Upper lobe of right lung (tissue), 1 donor: ENCODE measurements at places on chromosomes 1 and 21. TPM values are rescaled to one million over a fixed set of nuclear protein-coding genes. Genes with fewer than 3 reads are reported as not detected.

The IGFN1 gene
- 0.81 TPM for total RNA-seq

DNA sequence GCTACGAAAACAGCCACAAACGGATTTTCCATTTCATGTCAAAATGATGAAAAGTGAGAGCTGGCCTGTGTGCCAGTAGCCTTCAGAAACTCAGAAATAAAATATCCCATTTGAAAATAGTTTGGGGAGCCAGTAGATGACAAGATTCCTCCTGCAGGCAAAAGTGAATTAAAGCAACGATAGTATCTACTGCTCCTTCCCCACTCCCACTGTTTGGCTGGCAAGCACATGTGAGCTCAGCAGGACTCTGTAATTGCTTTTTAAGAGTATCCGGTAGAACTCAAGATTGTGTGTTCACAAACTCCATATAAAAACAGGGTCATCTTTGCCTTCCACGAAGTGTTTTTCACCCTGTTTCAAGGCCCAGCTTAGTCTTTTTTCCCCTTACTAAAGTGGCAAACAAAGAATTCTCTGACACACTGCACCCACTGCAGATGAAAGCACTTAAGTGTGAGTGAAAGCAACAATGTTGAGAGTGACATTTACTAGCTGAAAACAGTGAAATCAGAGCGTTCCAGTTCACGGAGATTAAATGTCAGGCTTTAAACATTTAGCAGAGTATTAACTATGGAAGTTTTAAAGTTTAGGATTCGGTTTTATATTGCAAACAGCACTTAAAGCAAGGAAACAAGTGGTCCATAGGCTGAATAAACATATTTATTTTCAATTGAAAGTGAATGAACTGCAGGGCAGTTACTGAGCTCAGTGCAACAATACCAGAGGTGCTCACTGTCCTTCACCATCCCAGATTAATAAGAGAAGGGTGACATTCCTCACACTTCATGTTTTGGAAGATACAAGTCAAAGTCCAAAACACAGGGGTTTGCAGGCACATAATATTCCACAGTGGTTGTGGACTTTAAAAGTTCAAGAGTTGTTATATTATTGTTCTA, 70.0 kb downstream of the ALG14 start:
- H3K4me1 ChIP-seq, result peaks cover 13% of the 10 kb centered on the region
- DNase-seq, result no peak
- H3K36me3 ChIP-seq, result no peaks in the 10 kb centered on the region
- H3K27me3 ChIP-seq, result no peaks in the 10 kb centered on the region
- peak overlapping the region; percentile 53 for H3K27ac ChIP-seq
- H3K4me3 ChIP-seq, result no peak overlapping the region

The GUCA2B gene
- not detected for total RNA-seq

The NHLH1 gene
- total RNA-seq, result not detected

The FAAH gene
- total RNA-seq, result 30.9 TPM

DNA sequence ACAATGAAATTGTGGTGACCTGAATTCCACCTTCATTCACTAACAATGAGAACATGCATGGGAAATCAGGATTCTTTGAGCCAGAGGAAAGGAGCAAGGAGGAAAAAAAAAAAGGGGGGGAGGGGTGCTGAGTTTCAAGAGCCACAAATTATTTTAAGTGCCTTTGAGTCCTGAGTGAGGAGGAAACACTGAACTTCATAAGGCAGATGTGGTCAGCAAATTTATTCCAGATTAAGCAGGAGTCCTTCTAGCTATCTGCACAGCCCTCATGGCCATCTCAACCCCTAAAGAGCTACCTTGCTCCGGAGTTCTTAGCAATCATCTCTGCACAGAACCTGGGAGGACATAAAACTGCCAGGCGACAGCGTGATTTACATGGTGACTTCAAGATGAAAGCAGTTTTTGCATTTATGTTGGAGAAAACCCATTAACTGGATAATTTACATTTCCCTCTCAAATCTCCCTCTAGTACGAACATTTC, 21.7 kb downstream of the ASTN1 start:
- DNase-seq, result no peak
- H3K27me3 ChIP-seq, result no peaks in the 10 kb centered on the region
- H3K36me3 ChIP-seq, result no peaks in the 10 kb centered on the region
- no peaks in the 10 kb centered on the region for H3K4me1 ChIP-seq

- H3K4me3 ChIP-seq, result no peak overlapping the region
- no peak for DNase-seq
- H3K4me1 ChIP-seq, result peaks cover 28% of the 10 kb centered on the region
- no peaks in the 10 kb centered on the region for H3K36me3 ChIP-seq
- no peak overlapping the region for H3K27ac ChIP-seq
Observed at GRCh38 chr1:198268784-198269645, 112.2 kb downstream of the NEK7 start.

The SPOCD1 gene
- 31.4 TPM for total RNA-seq

- H3K4me3 ChIP-seq, result no peak overlapping the region
- peaks cover 16% of the 10 kb centered on the region for H3K4me1 ChIP-seq
- H3K27me3 ChIP-seq, result peaks cover 7% of the 10 kb centered on the region
Observed at GRCh38 chr21:43275421-43276211, 106.8 kb downstream of the CRYAA start.

GRCh38 chr1:30244801-30245200, 478.6 kb downstream of the MATN1 start:
- H3K36me3 ChIP-seq, result no peaks in the 10 kb centered on the region
- peak; percentile 20 for DNase-seq
- no peaks in the 10 kb centered on the region for H3K4me1 ChIP-seq
- no peak overlapping the region for H3K27ac ChIP-seq
- no peak overlapping the region for H3K4me3 ChIP-seq

The RNU1-1 gene
- 6,622 TPM for total RNA-seq

The PCBP3 gene
- 3.8 TPM for total RNA-seq

DNA sequence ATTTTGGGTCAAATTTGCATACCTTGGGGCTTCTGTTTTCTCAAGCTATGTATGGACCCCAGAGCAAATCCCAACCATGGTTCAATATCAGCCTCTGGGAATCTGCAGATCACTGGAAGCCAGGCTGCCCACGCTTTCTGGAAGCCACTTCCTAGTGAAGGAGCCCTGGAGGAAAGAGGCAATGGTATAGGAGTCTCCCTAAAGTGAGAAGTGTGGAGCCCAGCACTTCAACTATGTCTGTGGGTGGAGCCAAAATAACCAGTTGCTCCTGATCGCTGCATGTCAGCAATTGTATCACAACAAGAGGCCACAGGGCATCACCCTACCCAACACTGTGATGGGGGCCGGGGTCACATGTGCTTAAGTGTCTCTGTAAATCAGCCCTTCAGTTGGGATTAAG, 26.9 kb downstream of the ETS2 start:
- DNase-seq, result no peak
- no peak overlapping the region for H3K27ac ChIP-seq
- peaks cover 19% of the 10 kb centered on the region for H3K4me1 ChIP-seq
- no peaks in the 10 kb centered on the region for H3K27me3 ChIP-seq

The PYCR2 gene
- 61.6 TPM for total RNA-seq

- H3K4me3 ChIP-seq, result no peak overlapping the region
- no peaks in the 10 kb centered on the region for H3K27me3 ChIP-seq
- no peak for DNase-seq
Observed at GRCh38 chr1:31318146-31318545, 21.3 kb downstream of the ZCCHC17 start.

DNA sequence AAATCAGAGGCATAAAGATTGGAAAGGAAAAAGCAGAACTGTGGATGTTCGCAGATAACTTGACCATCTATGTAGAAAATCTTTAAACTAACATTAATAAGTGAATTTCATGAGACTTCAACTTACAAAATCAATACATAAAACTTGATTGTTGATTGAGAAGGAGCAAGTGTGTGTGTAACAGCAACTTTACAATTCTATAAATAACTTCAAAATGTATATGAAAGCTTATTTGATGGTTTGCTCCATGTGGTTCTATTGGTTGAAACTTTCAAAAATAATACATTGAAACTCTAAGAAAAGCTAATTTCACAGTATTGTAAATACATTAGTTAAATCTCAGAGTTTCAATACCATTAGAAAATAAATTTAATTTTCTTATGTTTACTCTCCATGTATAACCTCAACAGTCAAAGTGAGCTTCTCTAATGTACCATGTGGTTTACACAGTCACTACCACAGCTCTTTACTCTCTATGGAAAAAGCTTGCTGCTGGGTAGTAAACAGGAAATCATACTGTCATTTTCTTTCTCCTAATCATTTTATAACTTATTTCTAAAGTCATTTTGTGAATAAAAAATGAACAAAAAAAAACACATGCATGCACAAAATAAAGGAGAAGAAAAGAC, 12.0 kb downstream of the AKT3 start:
- no peaks in the 10 kb centered on the region for H3K27me3 ChIP-seq
- DNase-seq, result no peak
- peaks cover 9% of the 10 kb centered on the region for H3K4me1 ChIP-seq

The EFNA1 gene
- 178 TPM for total RNA-seq

DNA sequence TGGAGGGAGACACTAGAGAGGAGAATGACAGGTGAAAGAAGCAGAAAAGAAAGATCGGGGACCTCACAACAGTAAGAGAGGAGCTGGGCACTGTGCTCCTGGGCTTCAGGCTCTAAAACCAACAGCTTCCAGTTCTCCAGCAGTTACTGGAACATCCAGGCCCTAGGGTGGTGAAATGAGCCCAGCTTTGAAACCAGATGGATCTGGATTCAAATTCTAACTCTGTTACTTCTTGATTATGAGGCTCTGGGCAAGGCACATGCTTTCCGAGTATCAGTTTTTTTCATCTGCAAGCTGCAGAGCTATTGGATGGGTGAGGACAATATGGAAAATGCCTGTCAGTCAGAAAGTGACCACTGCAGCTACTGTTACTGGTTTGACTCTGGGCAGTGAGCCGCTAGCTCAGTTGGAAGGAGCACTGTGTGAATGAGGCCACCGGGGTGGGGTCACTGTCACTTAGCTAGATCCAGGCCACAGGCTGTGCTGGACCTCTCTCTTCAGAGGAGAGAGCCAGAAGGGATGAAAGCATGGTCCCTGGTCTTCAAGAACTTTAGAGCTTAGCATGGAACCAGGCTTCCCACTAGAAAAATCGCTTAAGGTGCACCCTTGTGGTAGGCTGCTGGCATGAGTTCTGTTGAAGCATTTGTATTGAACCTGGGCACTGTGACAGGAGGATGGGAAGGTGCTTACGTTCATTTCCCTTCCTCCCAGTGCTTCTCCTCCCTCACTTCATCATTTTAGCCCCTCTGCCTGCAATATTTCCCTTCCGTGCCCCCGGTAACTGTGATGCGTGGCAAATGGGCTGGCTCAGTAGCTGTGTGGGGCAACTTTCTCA, 12.2 kb downstream of the PLEKHO1 start:
- H3K27ac ChIP-seq, result peak overlapping the region; percentile 87
- peaks cover 33% of the 10 kb centered on the region for H3K4me1 ChIP-seq
- peaks cover 16% of the 10 kb centered on the region for H3K36me3 ChIP-seq
- no peak for DNase-seq
- no peak overlapping the region for H3K4me3 ChIP-seq

The KISS1 gene
- total RNA-seq, result 2.9 TPM

GRCh38 chr1:107293901-107294613, 153.2 kb downstream of the NTNG1 start:
- no peaks in the 10 kb centered on the region for H3K4me1 ChIP-seq
- H3K36me3 ChIP-seq, result no peaks in the 10 kb centered on the region
- no peaks in the 10 kb centered on the region for H3K27me3 ChIP-seq
- no peak for DNase-seq

DNA sequence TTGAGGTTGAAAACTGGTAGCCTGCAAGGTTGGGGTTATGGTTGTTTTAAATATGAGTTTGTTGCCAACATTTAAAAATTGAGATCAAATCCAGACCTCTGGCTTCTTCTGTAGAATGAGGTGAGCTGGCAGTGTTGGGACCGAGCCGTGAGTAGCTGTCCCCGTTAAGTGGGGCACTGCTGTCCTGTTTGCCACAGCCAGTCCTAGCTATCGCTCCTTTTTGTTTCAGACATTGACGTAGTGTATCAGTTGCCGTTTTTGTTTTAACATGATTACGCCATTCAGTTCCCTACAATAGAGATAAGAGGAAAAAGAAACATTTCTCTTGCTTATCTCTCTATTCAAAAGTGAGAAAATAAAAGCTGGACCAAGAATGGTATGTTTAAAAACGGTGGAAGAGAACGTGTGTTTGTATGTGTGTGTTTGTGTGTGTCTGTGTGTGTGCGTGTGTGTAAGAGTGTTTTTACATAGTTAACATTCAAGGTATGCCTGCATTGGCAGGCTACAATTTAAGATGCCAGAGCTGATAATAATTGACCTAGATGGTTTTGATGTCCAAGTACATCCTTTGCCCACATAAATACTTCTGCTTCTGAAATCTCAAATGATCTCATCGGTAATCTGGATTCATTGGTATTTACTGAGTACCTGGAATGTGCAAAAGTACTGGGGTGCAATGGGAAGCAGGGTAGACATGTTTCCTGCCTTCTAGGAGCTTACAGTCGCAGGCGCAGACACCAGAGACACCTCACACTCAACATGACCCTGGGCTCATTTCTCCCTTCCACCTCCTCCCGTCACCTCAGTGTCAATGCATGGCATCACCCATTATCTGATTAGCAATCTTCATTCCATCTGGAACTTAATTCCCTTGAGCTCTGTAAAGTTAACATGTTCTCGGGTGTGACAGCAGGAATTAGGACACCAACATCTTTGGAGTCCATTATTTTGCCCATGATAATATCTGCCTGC, 65.8 kb downstream of the HUNK start:
- H3K36me3 ChIP-seq, result no peaks in the 10 kb centered on the region
- no peaks in the 10 kb centered on the region for H3K27me3 ChIP-seq
- H3K27ac ChIP-seq, result no peak overlapping the region
- no peak overlapping the region for H3K4me3 ChIP-seq
- H3K4me1 ChIP-seq, result no peaks in the 10 kb centered on the region

DNA sequence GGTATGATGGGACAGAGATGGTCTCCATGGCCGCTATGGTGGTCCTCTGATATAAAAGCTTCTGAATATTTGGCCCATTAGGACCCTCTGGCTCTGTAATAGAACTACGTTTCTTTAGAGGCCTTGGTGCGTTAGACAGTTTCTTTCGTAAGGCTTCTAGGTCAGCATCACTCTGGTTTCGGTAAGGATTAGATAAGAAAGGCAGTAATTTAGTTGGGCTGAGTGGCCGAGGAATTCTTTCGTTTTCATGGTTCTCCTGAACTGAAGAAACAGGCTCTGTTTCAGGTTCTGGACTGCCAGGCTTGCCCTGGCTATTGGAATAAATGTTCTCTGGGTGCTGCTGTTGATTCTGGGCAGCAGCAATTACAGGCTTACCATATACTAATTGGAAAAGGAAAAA, 49.5 kb downstream of the TP53BP2 start:
- no peak overlapping the region for H3K27ac ChIP-seq
- H3K4me3 ChIP-seq, result no peak overlapping the region
- peaks cover 94% of the 10 kb centered on the region for H3K36me3 ChIP-seq
- no peaks in the 10 kb centered on the region for H3K4me1 ChIP-seq

DNA sequence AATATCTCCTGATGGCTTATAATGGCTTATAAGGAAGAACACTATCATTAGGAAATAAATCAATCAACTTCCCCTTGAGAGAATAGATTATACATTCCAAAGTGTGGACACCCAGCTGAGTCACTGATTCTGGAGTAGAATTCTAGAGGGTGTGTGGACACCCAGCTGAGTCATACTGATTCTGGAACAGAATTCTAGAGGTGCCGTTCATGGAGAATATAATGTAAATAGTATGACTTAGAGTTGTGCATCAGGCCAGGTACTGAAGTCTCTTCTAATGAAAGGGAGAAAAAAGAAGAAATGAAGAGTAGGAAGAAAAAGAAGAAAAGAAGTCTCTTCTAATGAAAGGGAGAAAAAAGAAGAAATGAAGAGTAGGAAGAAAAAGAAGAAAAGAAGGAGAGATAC, 2.4 kb upstream of the USP33 start:
- no peak overlapping the region for H3K27ac ChIP-seq
- peaks cover 15% of the 10 kb centered on the region for H3K4me1 ChIP-seq
- DNase-seq, result no peak
- no peak overlapping the region for H3K4me3 ChIP-seq
- no peaks in the 10 kb centered on the region for H3K36me3 ChIP-seq

The CD84 gene
- total RNA-seq, result 20.7 TPM
